ENCODE measurements at places on chromosomes 4 and X.

GRCh38 chr4:16270454-16271328 is 44.4 kb upstream of the TAPT1 start:
- H3K36me3 ChIP-seq, result no peaks in the 10 kb centered on the region
- H3K4me1 ChIP-seq, result peaks cover 4% of the 10 kb centered on the region
- no peak overlapping the region for H3K4me3 ChIP-seq

DNA sequence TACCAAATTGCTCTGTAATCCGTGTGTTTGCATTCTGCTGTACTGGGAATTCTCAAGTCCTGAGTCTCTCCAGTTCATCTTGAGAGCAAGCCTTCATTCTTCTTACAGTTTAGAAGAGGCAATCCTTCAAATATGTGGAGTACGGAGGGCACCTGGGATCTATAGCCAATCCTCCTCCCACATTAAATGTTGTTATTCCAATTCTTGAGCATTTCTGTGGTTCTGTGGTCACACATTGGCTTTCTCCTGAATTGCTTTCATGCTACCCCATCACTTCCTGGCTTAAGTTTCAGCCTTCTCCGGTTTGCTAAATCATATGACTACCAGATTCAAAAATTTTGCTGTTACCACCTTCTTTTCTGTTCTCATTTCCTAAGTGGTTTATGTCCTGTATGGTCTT is 611.1 kb downstream of the PCDH19 start:
- no peak overlapping the region for H3K27ac ChIP-seq
- no peak for DNase-seq
- no peaks in the 10 kb centered on the region for H3K4me1 ChIP-seq
- no peaks in the 10 kb centered on the region for H3K36me3 ChIP-seq
- H3K27me3 ChIP-seq, result no peaks in the 10 kb centered on the region

DNA sequence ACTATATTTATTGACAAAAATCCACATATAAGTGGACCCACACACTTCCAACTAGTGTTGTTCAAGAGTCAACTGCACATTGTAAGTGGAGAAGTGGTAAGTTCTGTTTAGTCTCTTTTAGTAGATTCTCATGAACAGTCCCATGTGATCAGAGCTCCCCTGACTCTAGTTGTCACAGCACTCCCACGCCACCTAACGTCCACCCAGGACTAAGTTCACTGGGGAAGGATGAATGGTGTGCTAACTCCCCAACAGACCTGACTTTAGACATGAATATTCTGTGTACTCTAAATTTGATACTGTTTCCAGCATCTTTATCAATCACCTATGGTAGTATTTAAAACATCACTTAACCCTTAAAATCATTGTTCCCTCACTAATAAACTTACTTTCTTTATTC is 59.8 kb downstream of the PACRGL start:
- H3K27ac ChIP-seq, result no peak overlapping the region
- H3K4me3 ChIP-seq, result no peak overlapping the region
- H3K4me1 ChIP-seq, result no peaks in the 10 kb centered on the region
- no peaks in the 10 kb centered on the region for H3K36me3 ChIP-seq

- no peaks in the 10 kb centered on the region for H3K27me3 ChIP-seq
- peaks cover 5% of the 10 kb centered on the region for H3K36me3 ChIP-seq
- H3K27ac ChIP-seq, result no peak overlapping the region
- H3K4me1 ChIP-seq, result no peaks in the 10 kb centered on the region
- DNase-seq, result no peak
- no peak overlapping the region for H3K4me3 ChIP-seq
These were observed 7.8 kb upstream of the RTL5 start for GRCh38 chrX:72139538-72139937.

DNA sequence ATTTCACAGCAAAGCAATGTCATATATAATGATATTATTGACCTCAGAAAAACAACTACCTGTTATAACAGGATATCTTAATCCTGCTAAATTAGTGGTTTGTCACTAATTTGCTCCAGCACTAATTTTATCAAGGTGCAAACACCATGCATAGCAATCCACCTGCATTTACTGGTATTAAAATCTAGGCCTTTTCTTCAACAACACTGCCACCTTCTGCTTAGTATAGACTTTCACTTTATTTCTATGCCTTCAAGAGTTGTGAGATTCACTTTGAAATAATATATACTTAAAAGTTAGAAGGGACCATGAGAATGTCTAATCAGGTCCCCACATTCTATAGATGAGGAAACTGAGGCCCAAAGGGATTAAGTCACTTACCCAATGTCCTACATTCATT is 82.1 kb upstream of the IQCM start:
- no peaks in the 10 kb centered on the region for H3K36me3 ChIP-seq
- H3K4me3 ChIP-seq, result no peak overlapping the region
- H3K27me3 ChIP-seq, result no peaks in the 10 kb centered on the region
- no peak overlapping the region for H3K27ac ChIP-seq
- DNase-seq, result no peak

DNA sequence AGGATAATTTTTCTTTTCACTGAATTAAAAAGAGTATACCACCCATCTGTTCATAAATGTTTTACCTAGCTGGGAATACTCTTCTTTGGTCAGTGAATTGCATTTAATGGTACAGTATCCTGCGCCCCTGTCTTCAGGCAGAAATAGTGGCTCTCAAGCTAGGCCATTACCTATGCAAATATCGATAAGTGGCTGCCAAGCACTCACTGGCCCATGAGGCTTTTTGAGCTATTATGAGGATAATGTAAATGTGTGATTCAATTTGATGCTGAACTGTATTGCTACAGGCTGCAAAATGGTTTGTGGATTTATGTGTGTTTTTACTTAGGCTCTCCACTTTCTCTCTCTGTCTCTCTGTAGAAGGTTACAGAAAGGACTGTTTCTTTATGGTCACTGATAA is 30.1 kb upstream of the MTMR1 start:
- no peak overlapping the region for H3K27ac ChIP-seq
- no peaks in the 10 kb centered on the region for H3K36me3 ChIP-seq
- no peak overlapping the region for H3K4me3 ChIP-seq
- no peak for DNase-seq
- H3K4me1 ChIP-seq, result no peaks in the 10 kb centered on the region

DNA sequence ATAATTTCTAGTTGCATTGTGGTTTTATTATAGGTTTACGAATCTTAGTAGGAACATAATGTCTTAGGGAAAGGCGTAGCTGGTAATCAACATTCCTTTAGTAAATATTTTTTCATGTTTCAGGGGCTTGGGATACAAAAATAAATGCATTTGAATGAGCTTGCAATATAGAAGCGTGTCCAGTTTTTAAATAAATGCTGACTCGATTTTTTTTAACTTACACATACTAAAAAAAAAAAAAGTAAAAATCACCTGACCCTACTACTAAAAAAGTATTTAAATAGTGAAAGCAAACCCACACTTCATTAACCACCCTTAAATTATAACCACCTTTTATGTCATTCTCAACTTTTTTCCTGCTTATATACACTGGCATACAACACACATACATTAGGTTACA is 29.6 kb downstream of the SMARCAD1 start:
- no peaks in the 10 kb centered on the region for H3K4me1 ChIP-seq
- H3K36me3 ChIP-seq, result no peaks in the 10 kb centered on the region
- DNase-seq, result no peak

GRCh38 chr4:38131371-38132091 is 171.3 kb downstream of the PTTG2 start:
- H3K36me3 ChIP-seq, result peaks cover 10% of the 10 kb centered on the region
- no peaks in the 10 kb centered on the region for H3K27me3 ChIP-seq
- no peak overlapping the region for H3K4me3 ChIP-seq
- H3K27ac ChIP-seq, result peak overlapping the region; percentile 73
- DNase-seq, result no peak

DNA sequence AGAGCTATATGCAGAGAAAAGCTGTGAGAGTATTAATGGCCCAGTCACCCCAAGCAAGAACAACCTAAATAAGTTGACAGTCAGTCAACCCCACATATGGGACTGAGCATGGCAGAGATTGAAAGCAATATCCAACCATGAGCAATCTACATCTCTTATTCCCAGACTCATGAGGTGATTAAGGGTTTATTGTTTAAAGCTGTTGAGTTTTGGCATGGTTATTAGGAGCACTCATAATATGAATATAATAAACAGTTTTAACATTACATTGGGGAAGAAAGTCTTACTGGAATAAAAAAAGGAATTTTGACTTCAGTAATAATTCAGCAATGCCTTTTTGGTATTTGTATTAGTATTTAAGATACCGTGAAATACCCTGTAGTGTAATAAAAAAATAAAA is 1627.4 kb downstream of the STIM2 start:
- H3K4me1 ChIP-seq, result no peaks in the 10 kb centered on the region
- H3K36me3 ChIP-seq, result no peaks in the 10 kb centered on the region
- H3K27me3 ChIP-seq, result no peaks in the 10 kb centered on the region
- H3K27ac ChIP-seq, result no peak overlapping the region
- H3K4me3 ChIP-seq, result no peak overlapping the region

DNA sequence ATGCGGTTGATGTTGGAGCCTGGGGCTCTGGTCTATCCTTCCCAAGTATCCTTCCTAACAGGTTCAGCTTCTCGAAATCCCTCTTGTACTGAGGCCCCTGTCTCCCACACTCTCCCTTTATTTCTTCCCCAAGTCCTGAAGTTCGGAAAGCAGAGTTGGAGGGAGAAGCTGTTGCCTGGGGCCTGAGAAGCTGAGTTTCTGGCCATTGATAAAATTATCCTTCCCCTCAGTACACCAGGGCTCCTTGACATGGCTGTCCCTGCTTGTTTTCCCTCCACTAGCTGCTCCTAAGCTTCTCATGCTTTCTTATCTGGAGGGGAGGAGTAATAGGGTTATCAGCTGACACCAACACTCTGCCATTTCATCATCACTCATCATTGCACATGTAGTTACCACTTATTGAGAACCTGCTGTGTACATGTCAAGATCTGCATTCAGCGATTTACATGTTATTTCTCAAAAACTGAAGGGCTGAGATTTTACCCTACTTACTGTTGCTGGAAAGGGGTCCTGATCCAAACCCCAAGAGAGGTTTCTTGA is 58.0 kb downstream of the FUNDC1 start:
- DNase-seq, result no peak
- H3K4me1 ChIP-seq, result no peaks in the 10 kb centered on the region
- no peak overlapping the region for H3K27ac ChIP-seq
- H3K4me3 ChIP-seq, result no peak overlapping the region

DNA sequence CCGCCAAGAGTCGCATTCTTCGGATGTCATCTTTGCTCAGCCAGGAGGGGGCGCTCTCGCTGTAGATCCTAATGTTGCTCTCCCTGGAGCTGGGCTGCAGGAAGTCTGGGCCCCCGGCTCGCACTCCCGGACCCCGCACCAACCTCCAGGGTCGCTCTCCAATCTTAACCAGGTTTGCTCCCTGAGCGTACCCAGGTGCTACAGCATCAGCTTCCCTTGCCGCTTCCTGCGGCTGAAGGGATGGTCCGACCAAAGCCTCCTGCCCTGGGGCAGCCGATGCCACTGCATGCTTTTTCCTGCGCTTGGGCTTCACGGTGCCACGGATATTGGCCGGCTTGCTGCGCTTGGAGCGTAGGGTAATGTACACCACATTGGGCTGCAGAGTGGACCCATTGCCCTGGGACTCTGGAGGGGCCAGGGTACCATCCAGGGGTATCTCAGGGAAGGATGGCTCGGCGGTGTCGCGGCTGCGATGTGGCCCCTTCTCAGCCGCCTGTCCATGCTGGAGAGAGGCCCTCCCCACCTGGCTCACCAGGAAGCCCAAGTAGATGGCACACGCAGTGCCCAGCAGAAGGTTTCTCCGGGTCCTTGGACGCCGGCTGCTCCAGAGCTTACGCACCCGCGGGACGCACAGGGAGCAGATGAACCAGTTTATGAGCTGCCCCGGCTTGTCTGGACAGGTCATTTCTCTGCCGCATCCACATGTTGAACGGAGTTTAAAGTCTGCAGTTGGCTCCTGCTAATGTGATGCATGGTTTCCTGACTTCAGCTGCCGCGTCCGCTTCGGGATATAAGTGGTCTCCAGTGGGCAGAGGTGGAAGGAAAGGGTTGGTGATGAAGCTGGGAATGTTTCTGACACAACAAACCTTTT is 1.9 kb downstream of the GASK1B start:
- peaks cover 4% of the 10 kb centered on the region for H3K4me1 ChIP-seq
- H3K27ac ChIP-seq, result peak overlapping the region; percentile 51
- peak overlapping the region; percentile 96 for H3K4me3 ChIP-seq
- H3K36me3 ChIP-seq, result no peaks in the 10 kb centered on the region
- DNase-seq, result peak; percentile 90
- no peaks in the 10 kb centered on the region for H3K27me3 ChIP-seq

DNA sequence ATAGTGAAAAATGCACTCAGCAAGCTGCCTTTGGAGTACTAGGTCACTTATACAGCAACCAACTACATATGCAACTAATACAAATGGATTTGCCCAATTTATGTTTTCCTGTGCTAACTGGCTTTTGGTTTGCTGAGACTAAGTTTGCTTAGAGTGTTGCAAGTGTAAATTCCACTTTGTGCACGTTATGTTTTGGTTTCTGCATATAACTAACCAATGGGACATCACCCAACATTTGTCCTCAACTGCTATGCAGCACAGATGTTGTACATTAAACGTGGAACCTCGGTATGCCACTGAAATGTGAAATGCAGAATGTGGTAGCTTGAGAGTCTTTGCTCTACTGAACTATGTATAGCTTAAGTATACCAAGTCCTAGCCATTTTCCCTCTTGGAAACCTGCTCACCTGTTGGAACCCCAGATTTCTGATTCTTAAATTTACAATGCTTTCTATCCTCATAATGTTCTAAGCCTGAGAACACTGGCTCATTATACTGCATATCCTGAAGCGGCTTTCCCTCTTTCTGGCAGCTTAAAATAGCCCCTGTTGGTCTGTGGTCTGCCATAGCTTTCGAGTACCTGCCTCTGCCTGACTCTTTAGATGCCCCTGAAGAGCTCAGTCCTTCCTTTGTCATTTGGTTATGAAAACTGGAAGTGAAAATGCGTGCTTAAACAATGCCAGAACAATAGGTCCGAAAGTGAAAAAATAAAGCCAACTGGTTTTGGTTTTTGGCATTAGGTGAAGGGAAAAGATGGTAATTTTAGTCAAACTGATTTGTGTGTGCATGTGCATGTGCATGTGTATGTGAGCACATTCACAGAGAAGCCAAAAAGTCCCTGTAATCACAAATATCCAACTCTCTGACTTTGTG is 158.0 kb downstream of the SH2D1A start:
- no peak for DNase-seq
- no peak overlapping the region for H3K27ac ChIP-seq
- H3K27me3 ChIP-seq, result no peaks in the 10 kb centered on the region
- no peak overlapping the region for H3K4me3 ChIP-seq
- H3K4me1 ChIP-seq, result no peaks in the 10 kb centered on the region
- H3K36me3 ChIP-seq, result no peaks in the 10 kb centered on the region

GRCh38 chr4:110512901-110513300 is 36.9 kb downstream of the ENPEP start:
- no peaks in the 10 kb centered on the region for H3K4me1 ChIP-seq
- H3K27me3 ChIP-seq, result no peaks in the 10 kb centered on the region
- no peak overlapping the region for H3K4me3 ChIP-seq
- no peaks in the 10 kb centered on the region for H3K36me3 ChIP-seq

- H3K27me3 ChIP-seq, result no peaks in the 10 kb centered on the region
- no peaks in the 10 kb centered on the region for H3K4me1 ChIP-seq
- H3K4me3 ChIP-seq, result peak within 1 kb of the TSS; percentile 71
These were observed at the start of gene LRP2BP for GRCh38 chr4:185395238-185395955. Gene LRP2BP (minus strand): TSS chr4:185395924. CDS start chr4:185378186, 17,738 bp downstream.

GRCh38 chrX:136094962-136095361 is 52.4 kb upstream of the FHL1 start:
- H3K4me1 ChIP-seq, result no peaks in the 10 kb centered on the region
- H3K27ac ChIP-seq, result no peak overlapping the region
- no peaks in the 10 kb centered on the region for H3K27me3 ChIP-seq
- no peak overlapping the region for H3K4me3 ChIP-seq
- DNase-seq, result no peak

GRCh38 chr4:148255344-148255720 is 186.9 kb downstream of the NR3C2 start:
- no peak overlapping the region for H3K27ac ChIP-seq
- H3K36me3 ChIP-seq, result no peaks in the 10 kb centered on the region
- no peaks in the 10 kb centered on the region for H3K4me1 ChIP-seq

GRCh38 chr4:38610966-38611431 is 53.0 kb upstream of the KLF3 start:
- H3K4me3 ChIP-seq, result no peak overlapping the region
- DNase-seq, result peak; percentile 61
- H3K27ac ChIP-seq, result no peak overlapping the region
- no peaks in the 10 kb centered on the region for H3K36me3 ChIP-seq
- no peaks in the 10 kb centered on the region for H3K4me1 ChIP-seq

Measured in aorta (tissue), 5 donors.